ENCODE measurements at places on chromosomes 7 and 10. TPM values are rescaled to one million over a fixed set of nuclear protein-coding genes. Genes with fewer than 3 reads are reported as not detected.

DNA sequence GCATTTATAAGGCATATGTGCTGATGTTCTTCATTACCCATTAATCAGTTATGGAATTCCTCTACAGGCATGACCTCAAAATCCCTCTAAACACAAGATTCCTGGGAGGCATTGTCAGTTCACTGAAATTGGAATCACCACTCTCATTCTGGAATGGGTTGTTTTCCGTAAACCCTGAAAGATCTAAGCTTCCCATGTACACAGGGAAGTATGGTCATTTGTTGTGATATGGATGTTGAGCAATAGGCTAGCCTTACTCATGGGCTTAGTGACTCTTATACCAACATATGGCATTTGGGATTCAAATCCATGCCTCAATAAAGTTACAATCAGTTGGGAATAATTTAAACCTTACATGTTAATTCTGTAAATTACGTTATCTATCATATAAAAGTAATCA is 258.0 kb downstream of the XPNPEP1 start:
- no peak for DNase-seq

GRCh38 chr10:124299696-124300095 is 119.0 kb downstream of the OAT start:
- no peak for DNase-seq

GRCh38 chr7:157235357-157236333 is 96.9 kb downstream of the UBE3C start:
- DNase-seq = no peak

GRCh38 chr10:88705958-88706357 is at the start of gene LIPK:
Gene LIPK, plus strand, starts transcription at chr10:88706249. Its CDS starts 18,295 bp downstream, at chr10:88724544.
- no peak for DNase-seq

- DNase-seq = peak; percentile 50
Measured at GRCh38 chr7:135206941-135207391, 4.4 kb downstream of the WDR91 start.

DNA sequence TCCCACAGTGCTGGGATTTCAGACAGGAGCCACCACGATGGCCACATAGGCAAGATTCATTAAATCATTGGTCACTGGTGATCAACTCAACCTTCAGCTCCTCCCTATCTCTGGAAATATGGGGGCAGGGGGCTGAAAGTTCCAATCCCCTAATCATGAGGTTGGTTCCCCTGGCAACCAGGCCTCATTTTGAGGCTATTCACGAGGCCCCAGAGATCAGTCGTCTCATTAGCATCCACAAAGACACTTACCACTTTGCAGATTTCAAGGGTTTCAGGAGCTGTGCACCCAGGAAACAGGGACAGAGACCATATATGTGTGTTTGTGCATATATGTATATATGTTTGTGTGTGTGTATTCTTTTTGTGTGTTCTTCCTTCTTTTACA is 7.7 kb upstream of the GUSB start:
- no peak for DNase-seq

- no peak for DNase-seq
Measured at GRCh38 chr7:91226411-91226810, 37.8 kb upstream of the FZD1 start.

- DNase-seq = no peak
Measured at GRCh38 chr10:22344781-22345300, 455 bp upstream of the SPAG6 start.

Gene AKR1C8
- total RNA-seq = not detected

DNA sequence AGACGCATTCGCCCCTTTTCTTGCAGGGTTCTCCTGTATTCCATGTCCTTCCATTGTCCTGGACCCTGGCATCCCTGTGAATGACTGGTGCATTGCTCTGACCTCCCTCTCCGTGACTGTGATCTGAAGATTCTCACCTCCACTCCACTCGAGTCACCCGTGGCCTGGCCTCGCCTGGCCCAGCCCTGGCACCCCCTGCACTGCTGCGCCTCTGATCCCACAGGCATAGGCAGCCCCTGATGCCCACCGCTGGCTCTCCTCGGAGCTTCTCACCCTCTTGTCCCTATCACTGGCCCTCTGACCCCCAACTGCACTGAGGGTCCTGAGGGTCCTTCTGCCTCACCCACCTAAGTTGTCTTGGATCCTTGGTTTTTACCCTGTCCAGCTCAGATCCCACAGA is 2.2 kb upstream of the MMP21 start:
- DNase-seq = no peak

- DNase-seq = no peak
Measured at GRCh38 chr10:106139915-106140314, 1024.6 kb downstream of the SORCS1 start.

Gene SMKR1
- 3.8 TPM for total RNA-seq

DNA sequence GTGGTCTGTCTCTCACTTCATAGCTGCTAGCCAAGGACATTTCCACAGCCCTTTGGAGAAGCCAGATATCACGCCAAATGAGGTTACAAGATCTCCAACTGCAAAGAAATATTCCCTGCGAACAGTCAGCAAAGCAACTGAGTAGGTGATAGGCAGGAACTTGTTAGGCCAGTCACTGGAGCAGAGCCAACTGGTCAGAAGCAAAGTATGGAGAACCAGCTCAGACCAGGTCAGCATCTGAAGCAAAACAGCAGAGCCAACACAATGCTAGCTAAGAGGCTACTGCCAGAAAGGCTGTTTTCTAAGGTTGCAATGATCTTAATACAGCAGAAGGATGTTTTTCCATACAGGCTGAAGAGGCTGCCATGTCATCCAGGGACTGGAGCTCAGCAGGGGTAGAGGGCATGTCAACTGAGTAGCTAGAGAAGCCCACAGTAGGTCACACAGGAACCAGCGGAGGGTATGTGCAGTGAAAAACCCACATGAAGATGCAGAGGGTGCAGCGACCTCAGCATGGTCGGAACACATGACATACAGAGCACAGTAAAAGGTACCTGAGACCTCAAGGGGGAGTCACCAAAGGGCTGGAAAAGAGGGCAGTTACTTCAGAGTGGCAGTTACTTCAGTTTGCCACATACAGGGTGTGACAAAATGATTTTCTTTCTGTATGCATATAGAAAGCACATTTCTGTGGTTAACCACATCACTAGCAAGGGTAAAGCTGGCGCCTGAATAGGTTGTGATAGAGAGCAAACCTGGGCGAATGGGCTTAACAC is 8.9 kb downstream of the SEC31B start:
- no peak for DNase-seq

Gene RNF133
- not detected for total RNA-seq

GRCh38 chr10:94623572-94623971 is 60.0 kb upstream of the CYP2C18 start:
- DNase-seq = no peak

- no peak for DNase-seq
Measured at GRCh38 chr7:111633878-111634277, 71.6 kb upstream of the IMMP2L start.

DNA sequence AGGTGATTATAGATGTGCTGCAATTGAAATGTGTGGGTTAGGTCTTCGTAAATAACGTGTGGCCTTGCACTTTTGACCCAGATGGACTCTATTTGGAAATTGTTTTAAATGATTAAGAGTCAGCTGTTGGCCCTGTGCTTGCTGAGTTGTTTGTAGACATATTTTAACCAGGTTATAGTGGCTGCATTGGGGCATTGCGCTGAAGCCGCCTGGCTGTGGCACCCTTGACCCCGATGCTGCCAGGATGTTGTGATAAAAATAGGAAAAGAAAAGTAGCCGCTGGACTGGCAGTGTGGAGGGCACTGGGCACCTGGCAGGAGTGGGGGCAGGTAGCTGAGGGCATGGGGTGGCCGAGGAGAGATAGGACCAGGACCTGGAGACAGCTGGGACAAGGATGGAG is 13.4 kb downstream of the LRRC27 start:
- no peak for DNase-seq

GRCh38 chr7:50292165-50292757 is 12.3 kb upstream of the IKZF1 start:
- DNase-seq = peak; percentile 5

- no peak for DNase-seq
Measured at GRCh38 chr7:111678281-111678680, 116.0 kb upstream of the IMMP2L start.

Data from B cell (primary cell).